ENCODE measurements at places on chromosomes 5 and 9.

DNA sequence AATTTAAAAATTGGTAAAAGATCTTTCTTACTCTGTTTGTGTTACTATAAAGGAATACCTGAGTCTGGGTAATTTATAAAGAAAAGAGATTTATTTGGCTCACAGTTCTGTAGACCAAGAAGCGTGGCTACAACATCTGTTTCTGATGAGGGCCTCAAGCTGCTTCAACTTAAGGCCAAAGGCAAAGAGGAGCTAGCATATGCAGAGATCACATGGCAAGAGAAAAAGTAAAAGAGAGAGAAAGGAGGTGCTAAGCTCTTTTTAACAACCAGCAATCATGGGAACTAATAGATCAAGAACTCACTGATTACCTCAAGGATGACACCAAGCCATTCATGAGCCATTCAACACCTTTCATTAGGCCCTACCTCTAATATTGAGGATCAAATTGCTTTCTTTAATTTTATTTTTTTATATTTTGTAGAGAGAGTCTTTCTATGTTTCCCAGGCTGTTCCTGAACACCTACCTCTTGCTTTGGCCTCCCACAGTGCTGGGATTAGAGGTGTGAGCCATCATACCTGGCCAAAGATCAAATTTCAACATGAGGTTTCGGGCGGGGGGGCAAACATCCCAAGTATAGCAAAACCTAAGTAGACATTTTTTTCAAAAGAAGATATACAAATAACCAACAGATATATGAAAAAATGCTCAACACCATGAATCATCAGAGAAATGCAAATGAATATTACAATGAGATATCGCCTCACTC is 16.0 kb upstream of the SHC3 start:
- DNase-seq: no peak

DNA sequence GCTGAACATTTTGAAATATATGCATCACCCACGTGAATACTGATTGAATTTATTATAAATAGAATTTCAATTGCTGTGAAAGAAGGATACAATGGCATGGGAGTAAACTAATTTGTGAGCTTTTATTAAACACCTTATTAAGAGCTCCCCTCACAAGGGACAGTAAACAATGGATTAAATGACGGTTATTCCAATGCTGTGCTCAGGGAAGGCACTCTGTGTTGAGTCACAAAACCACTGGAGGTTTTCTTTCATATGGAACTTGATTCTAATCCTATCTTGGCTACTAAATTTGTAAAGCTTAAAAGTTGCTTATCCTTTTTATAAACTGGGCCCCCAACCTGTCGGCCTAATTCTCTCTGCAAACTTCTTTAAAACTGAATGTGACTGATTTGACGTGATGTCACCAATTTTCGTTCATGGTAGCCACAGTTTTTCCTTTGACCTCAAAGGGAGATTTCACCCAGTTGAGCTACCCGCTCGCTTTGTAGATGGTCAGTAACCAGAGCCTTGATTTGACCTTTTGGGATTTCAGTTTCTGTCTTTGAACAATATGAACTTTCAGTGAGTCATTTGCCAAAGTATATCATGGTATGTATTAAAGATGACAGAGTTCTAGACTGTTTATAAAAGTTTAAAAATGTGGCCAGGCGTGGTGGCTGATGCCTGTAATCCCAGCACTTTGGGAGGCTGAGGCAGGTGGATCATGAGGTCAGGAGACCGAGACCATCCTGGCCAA is 61.3 kb upstream of the PIK3R1 start:
- no peak for DNase-seq

GRCh38 chr9:105445203-105445881 is 2.5 kb upstream of the FSD1L start:
- no peak for DNase-seq

- no peak for DNase-seq
These were observed 85.0 kb downstream of the FSTL4 start for GRCh38 chr5:133527311-133527710.

DNA sequence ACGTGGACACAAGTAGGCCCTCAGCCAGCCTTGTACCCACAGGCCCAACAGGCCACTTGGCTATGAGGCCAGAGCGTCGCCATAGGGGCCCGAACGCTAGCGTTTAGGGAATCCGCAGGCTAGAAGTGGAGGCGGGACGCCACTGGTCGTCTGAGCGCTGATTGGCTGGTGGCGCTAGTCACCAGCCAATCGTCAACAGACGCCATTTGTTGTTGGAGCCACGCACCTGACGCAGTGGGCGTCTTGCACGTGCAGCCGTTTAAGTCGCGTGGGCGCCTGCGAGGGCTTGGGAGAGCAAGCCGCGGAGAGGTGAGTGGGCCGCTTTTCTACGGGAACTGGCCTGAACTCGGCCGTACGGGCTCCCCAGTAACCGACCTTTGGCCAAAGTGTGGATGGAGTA is at the start of gene DDX4:
Gene DDX4, plus strand, starts transcription at position 269 of the 400 bp plus-strand sequence. CDS start 903 bp downstream, outside the sequence.
- no peak for DNase-seq
